Mononuclear cell (primary cell): ENCODE measurements at places on chromosomes 5 and 9. TPM values are rescaled to one million over a fixed set of nuclear protein-coding genes. Genes with fewer than 3 reads are reported as not detected.

GABRA1 gene
- total RNA-seq = not detected

CSF2 gene
- 3.5 TPM for total RNA-seq

FBN2 gene
- total RNA-seq = 5.1 TPM

SUSD3 gene
- total RNA-seq = 11.0 TPM

CLIC3 gene
- 3.4 TPM for total RNA-seq

TMEM8B gene
- 2.0 TPM for total RNA-seq

WDR31 gene
- 0.21 TPM for total RNA-seq

SPINK9 gene
- total RNA-seq = not detected

SH2D3C gene
- total RNA-seq = 12.6 TPM

TXN gene
- 37.8 TPM for total RNA-seq

NUTM2G gene
- not detected for total RNA-seq
